Thyroid gland (tissue), 4 donors: ENCODE measurements at places on chromosomes 12 and 14.
A peak's percentile ranks its signal among the peaks of the same experiment; 100 is the strongest.

DNA sequence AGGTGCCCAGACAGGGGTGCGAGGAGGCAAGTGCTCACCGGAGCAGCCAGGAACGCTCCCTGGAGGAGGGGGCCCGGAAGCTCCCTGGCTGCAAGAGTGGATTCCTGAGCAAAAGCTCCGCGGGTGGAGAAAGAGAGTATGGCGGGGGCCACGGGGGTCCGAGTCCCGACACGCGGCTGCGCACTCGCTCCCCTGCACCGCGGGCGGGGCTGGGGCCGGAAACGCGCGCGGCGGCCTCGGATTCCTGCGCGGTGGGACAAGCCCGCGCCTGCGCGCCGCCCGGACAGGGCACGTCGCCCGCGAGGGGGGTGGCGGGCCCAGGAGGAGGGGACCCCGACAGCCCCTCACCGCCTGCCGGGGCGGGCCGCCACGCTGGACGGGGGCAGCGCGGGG is 27.8 kb upstream of the GPR132 start:
- peak; percentile 68 for DNase-seq

GRCh38 chr12:48105321-48105866 is 485 bp downstream of the SENP1 start:
- DNase-seq = no peak

DNA sequence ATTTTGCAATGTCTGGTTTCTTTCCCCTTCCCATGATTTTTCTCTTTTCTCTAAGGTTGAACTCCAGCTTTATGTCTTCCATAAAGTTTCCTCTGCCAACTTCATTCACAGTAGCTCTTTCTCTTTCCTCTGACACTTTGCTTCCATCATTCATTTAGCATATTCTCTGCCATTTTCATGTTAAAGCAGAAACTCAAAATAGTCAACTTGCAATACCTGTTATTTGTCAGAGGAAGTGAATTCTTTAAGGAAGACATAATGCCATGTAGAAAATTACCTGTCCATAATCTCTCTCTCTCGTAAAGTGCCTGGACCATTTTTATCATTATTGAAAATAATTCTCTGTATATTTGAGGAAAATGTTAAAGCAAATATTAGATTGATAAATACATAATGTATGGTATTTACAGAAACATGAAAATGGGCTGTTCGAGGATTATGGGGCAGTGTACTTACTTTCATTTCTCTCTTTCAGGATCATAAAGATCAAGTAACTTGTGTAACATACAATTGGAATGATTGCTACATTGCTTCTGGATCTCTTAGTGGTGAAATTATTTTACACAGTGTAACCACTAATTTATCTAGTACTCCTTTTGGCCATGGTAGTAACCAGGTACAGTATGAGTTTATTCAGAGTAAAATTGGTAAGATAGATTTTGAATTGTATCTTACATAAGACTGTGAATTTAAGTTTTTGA is 12.6 kb downstream of the NEDD1 start:
- no peak for DNase-seq

DNA sequence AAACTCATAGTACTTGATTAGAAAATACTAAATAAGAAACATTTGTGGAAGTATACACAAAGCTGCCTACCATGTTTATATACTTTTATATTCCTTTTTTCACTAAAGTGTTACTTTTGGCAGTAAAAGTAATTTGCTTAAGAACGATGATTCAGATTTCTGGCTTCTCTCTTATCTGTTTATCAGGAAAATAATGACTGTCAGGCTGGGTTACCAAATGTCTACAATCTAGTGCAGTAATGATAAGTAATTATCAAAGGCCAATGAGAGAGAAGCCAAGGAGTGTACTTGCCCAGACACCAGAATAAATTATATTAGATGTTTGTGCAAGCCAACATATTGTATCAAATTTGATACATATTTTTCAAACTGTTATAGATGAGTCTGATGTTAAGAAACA is 113.4 kb downstream of the RALGAPA1 start:
- no peak for DNase-seq

- DNase-seq = no peak
These were observed 1.6 kb upstream of the TNFRSF1A start for GRCh38 chr12:6343518-6343917.

DNA sequence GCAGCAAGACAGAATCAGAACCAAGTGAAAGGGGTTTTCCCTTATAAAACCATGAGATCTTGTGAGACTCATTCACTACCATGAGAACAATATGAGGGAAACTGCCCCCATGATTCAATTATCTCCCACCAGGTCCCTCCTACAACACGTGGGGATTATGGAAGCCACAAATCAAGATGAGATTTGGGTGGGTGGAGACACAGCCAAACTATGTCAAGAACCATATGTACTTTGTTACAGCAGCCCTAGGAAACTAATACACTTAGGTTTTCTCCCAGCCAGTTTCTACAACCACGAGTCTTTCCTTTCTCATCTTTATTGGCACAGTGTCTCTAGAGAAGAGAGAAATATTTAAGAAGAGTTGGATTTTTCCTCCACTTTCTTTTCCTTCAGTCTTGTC is 72.6 kb downstream of the BTG1 start:
- DNase-seq = no peak

DNA sequence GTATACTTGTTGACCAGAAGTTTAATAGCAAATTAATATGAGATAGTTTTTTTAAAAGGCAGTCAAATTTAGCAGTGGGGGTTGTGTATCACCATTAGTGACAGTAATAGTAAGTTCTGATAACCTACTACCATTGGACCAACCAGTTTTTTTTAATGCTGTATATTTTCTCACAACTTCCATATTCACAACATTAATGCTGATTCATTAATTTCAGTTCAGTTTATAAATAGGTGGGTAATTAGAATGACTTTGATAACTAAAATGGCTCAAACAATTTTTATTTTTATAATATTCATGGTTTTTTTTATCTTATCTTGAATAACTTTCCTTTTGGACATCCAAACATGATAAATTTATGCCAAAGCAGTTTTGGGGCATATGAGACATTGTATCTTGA is 13.8 kb downstream of the TMX1 start:
- DNase-seq = no peak

GRCh38 chr12:32532422-32532821 is 133.1 kb downstream of the FGD4 start:
- no peak for DNase-seq

- no peak for DNase-seq
These were observed 186.7 kb upstream of the FKBP4 start for GRCh38 chr12:2607881-2608607.

- DNase-seq = no peak
These were observed 24.3 kb upstream of the HSPB8 start for GRCh38 chr12:119154435-119154818.

GRCh38 chr14:83779266-83779665 is 1750.7 kb upstream of the FLRT2 start:
- DNase-seq = no peak

GRCh38 chr14:79464468-79464867 is 746.8 kb downstream of the DIO2 start:
- no peak for DNase-seq

DNA sequence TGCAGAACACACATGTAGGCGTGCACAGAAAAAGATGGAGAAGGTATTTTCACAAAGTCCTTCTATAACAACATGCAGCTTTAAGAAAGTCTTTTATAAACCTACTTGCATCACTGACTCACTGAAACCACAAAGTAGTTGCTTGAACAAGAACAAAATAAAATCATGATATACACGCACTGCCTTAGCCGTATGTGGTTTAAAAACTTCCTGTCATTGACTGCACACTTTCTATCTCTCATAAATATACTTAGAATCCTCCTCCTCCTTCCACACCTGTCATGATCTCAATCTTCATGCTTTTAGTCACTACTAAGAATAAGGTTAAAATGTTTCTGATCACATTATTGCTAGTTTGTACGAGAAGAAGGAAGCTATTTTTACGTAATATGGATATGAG is 31.8 kb upstream of the RAD51AP1 start:
- no peak for DNase-seq

- DNase-seq = no peak
These were observed 85.9 kb downstream of the ST8SIA1 start for GRCh38 chr12:22248571-22249115.

GRCh38 chr14:76867516-76868453 is 41.6 kb downstream of the LRRC74A start:
- DNase-seq = no peak

GRCh38 chr14:64623554-64624165 is 73.9 kb downstream of the PPP1R36 start:
- no peak for DNase-seq

DNA sequence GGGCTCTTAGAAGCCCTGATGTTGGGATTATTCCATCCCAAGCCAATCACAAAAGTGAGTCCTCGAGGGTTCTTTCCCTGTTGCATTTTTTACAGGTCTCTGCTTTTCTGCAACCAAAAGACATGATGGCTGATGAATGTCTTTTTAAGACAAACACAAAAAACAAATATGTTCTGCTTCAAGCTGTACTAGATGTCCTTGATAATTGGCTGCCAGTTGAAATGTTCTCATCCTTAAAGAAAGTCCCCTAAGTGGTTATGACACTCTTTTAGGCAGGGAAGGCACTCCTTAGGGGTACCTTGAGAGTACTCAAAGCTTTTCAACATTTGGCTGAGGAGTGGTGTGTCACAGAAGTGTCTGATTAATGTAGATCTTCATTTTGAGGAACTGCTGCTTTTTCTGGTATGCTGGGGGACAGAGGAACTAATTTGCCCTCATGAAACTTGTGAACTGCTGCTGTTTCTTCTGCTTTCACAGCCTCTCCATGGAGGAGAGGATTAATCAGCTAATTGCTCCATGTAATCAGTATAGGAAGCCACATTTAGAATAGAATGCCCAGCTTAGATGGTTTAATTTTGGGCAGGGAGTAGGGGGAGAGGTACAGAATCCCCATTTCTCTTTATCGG is 22.8 kb upstream of the IGF1 start:
- DNase-seq = no peak
